ENCODE measurements at places on chromosomes 13 and 19.

- DNase-seq: no peak
Measured at GRCh38 chr13:106432636-106433035, 102.8 kb downstream of the EFNB2 start.

GRCh38 chr13:24005755-24006281 lies 108.5 kb upstream of the C1QTNF9B start:
- DNase-seq: no peak

GRCh38 chr13:110126391-110126961 lies 180.5 kb downstream of the COL4A1 start:
- no peak for DNase-seq

DNA sequence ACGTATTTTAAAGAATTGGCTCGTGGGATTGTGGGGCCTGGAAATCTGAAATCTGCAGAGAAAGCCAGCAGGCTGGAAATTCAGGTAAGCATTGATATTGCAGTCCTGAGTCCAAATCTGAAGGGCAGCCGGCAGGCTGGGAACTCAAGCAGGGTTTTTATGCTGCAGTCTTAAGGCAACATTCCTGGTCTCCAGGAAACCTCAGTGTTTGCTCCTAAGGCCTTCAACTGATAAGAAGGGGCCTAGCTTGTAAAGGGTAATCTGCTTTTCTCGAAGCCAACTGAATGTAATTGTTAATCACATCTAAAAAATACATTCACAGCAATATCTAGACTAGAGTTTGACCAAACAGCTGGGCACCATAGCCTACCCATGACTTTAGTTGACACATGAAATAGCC lies 154.4 kb downstream of the EFNB2 start:
- no peak for DNase-seq

- DNase-seq: no peak
Measured at GRCh38 chr19:4316956-4317355, 12.6 kb downstream of the FSD1 start.

DNA sequence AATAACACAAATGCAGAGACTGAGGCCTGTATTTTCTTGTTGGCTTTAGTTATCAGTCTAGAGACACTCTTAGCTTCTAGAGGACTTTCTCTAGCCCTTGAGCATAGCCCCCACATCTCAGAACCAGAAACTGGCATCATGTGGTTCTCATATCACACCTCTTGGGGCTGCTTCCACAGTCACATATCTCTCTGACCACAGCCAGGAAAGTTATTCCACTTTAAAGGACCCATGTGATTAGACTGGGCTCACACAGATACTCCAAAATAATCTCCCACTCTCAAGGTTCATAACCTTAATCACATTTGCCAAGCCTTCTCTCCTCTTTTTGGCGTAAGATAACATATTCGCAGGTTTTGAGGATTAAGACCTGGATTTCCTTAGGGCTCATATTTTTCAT lies 846.9 kb upstream of the MIR17HG start:
- DNase-seq: no peak

Data from body of pancreas (tissue), 4 donors.